ENCODE measurements at places on chromosomes 11 and 22.

DNA sequence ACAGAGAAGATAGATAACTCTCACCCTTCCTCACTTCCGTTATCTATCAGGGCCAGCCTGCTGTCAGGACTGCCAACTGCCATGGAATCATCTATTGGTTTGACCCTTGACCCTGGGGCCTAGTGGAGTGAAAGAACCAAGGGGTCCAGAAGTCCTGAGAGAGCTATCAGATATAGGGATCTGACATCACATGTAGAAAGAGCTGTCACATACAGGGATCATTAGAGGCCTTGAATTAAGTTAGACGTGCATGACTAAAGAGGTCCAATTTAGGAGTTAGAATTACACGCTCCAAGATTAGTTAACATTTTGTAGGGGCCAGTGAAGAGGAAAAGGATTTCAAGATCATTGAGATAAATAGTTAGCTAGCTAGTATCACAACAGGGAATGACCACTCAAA is at the start of gene TMEM225:
Gene TMEM225 (minus strand): TSS at position 101 of the 400 bp plus-strand sequence. CDS start 245 bp downstream, outside the sequence.
- no peak for DNase-seq
- H3K4me3 ChIP-seq, result no peak within 1 kb of the TSS
- H3K4me1 ChIP-seq, result no peaks in the 10 kb centered on the region
- no peaks in the 10 kb centered on the region for H3K27me3 ChIP-seq
- no peaks in the 10 kb centered on the region for H3K36me3 ChIP-seq

GRCh38 chr11:30431127-30431814 is 108.4 kb downstream of the ARL14EP start:
- no peak overlapping the region for H3K27ac ChIP-seq
- no peak for DNase-seq
- peaks cover 2% of the 10 kb centered on the region for H3K27me3 ChIP-seq
- no peaks in the 10 kb centered on the region for H3K36me3 ChIP-seq

- DNase-seq, result no peak
- no peaks in the 10 kb centered on the region for H3K36me3 ChIP-seq
- H3K4me1 ChIP-seq, result no peaks in the 10 kb centered on the region
- no peak overlapping the region for H3K4me3 ChIP-seq
These were observed 21.0 kb upstream of the MYEOV start for GRCh38 chr11:69272831-69273485.

DNA sequence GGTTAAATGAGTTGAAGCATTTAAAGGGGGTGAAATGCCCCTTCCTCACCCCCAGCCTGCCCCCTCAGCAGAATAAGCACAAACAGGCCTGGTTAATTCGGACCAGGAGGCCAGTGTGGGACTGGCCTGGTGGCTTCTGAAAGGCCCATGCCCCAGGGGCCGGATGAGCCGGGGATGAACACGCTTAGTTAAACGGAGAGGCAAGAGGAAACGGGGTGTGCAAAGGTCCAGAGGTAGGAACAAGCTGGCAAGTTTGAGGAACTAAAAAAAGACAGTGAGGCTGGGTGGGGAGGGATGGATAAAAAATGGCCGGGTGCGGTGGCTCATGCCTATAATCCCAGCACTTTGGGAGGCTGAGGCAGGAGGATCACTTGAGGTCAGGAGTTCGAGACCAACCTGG is 11.5 kb downstream of the SCUBE1 start:
- H3K4me3 ChIP-seq, result no peak overlapping the region
- H3K4me1 ChIP-seq, result no peaks in the 10 kb centered on the region
- H3K27me3 ChIP-seq, result peaks cover 2% of the 10 kb centered on the region
- no peak overlapping the region for H3K27ac ChIP-seq

- H3K27me3 ChIP-seq, result no peaks in the 10 kb centered on the region
- peak overlapping the region; percentile 24 for H3K27ac ChIP-seq
- no peaks in the 10 kb centered on the region for H3K36me3 ChIP-seq
- peaks cover 60% of the 10 kb centered on the region for H3K4me1 ChIP-seq
These were observed 2.2 kb downstream of the BCR start for GRCh38 chr22:23182309-23183060.

DNA sequence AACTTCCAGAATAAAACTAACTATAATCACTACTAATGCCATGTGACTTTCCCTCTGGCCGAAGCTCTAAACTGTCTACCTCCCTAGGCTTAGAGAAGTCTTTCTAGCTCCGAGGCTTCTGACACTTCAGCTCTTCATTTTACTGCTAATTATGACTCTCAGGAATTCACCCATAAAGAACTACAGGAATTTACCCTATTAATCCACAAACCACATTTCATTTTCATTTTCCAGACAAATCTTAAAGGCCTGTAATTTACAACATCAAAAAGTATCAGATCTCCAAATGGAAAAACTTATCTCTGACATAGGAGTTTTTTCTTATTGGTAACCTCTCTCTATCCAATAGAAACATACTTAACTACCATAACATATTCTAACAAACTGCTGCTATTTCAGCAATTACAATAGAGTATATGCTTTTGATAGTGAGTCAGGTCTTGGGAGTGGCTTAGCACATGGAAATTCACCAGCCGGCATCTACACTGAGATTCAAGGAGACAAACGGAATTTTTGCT is 33.4 kb downstream of the MRTFA start:
- no peaks in the 10 kb centered on the region for H3K36me3 ChIP-seq
- H3K27me3 ChIP-seq, result no peaks in the 10 kb centered on the region
- no peak for DNase-seq
- H3K27ac ChIP-seq, result no peak overlapping the region
- H3K4me3 ChIP-seq, result no peak overlapping the region
- H3K4me1 ChIP-seq, result no peaks in the 10 kb centered on the region

- DNase-seq, result no peak
- peaks cover 8% of the 10 kb centered on the region for H3K27me3 ChIP-seq
- peaks cover 21% of the 10 kb centered on the region for H3K4me1 ChIP-seq
- H3K4me3 ChIP-seq, result no peak overlapping the region
- no peaks in the 10 kb centered on the region for H3K36me3 ChIP-seq
- no peak overlapping the region for H3K27ac ChIP-seq
These were observed 1.7 kb upstream of the CHRM1 start for GRCh38 chr11:62922653-62923431.

DNA sequence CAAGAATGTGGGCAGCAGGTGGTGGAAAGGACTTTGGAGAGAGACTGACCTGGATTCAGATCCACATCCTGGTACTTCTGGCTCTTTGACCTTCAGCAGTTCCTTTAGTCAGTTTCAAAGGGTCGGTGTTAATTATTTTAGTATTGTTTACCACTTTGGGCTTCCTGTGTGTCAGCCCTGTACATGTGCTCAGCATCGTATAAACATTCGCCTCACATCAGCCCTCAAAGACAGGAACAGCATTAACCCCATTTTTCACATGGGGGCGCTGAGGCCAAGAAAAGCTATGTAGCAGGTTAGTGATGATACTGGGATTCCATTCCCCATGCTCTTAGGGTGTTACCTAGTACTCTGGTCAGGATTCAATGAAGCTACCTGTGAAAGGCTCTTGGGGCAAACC is 72.1 kb upstream of the YWHAH start:
- no peaks in the 10 kb centered on the region for H3K4me1 ChIP-seq
- no peaks in the 10 kb centered on the region for H3K27me3 ChIP-seq
- H3K36me3 ChIP-seq, result peaks cover 35% of the 10 kb centered on the region
- no peak overlapping the region for H3K4me3 ChIP-seq
- DNase-seq, result peak; percentile 52

DNA sequence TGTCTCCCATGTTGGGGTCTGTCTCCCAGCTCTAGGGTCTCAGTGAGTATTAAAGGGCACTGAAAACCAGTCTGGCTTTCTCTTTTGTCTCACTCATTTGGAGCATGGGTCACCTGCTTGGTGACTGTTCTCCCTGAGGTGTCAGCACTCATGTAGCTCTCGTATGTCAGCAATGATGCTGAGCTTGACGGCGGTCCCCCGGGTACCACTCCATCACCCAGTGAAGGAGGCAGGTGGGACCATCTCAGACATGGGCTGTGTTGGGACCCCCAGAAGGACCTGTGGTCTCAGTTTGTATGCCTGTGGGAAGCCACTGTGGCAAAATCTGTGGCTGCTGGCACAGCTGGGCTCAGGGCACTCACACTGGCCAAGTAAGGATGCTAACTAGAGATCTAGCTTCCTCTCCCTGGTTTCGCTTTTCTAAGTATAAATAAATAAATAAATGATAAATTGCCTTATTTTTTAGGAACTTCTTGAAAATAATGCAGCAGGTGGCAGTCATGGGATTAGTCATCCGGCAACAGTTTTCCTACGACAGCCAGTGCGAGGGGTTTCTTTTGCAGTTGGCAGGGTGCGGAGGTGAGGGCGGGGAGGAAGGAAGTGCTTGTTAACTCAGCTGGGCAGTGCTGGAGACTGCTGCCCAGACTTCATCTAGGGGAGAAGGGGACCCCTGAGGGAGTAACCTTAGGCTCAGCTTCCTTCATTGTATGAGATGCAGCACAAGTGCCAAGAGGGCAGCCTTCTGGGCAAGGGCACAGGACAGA is 48.8 kb downstream of the OSBP2 start:
- peak overlapping the region; percentile 17 for H3K27ac ChIP-seq
- H3K36me3 ChIP-seq, result no peaks in the 10 kb centered on the region
- H3K4me1 ChIP-seq, result peaks cover 36% of the 10 kb centered on the region
- peak overlapping the region; percentile 29 for H3K4me3 ChIP-seq
- no peaks in the 10 kb centered on the region for H3K27me3 ChIP-seq
- DNase-seq, result no peak

All from CD4-positive, CD25-positive, alpha-beta regulatory T cell (primary cell).